ENCODE measurements at places on chromosomes 5 and 9.

DNA sequence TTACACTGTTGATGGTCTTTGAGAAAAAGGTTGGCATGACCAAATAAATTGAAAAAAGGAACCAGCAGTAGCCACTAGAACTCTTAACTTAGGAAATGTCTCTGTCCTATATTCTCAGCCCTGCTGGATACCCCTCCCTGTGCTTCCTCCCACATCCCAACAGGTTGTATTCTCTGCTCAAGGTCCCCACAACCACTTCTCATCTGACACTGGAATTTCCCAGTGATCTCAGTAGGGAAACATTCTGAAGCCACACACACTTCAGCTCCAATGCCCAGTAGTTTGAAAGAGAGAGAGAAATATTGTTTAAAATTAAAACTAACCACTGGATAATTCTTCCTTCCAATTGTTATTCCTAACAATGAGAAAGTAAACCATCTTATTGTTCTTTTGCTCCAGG is 30.0 kb upstream of the NREP start:
- no peak for DNase-seq

- no peak for DNase-seq
These were observed 416.4 kb downstream of the EFNA5 start for GRCh38 chr5:107254214-107254901.

- DNase-seq = no peak
These were observed 49.7 kb upstream of the NOTCH1 start for GRCh38 chr9:136595245-136596153.

DNA sequence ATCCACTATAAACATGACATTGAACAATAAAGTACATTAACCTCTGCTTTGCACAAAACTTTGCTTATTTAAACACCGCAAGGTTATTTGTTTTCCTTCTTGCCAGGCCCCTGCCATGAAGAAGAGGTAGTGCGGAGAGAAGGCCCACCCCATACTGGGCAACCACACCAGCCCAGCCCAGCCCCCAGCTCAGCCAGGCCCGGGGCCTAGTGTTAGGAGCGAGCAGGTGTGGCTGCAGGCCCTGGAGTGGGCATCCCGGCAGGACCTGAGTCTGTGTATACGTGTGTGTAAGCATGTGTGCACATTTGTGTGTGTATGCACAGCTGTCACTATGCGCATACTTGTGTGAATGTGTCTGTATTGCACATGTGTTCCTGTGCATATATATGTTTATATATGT is 90.4 kb upstream of the MVB12B start:
- DNase-seq = no peak

DNA sequence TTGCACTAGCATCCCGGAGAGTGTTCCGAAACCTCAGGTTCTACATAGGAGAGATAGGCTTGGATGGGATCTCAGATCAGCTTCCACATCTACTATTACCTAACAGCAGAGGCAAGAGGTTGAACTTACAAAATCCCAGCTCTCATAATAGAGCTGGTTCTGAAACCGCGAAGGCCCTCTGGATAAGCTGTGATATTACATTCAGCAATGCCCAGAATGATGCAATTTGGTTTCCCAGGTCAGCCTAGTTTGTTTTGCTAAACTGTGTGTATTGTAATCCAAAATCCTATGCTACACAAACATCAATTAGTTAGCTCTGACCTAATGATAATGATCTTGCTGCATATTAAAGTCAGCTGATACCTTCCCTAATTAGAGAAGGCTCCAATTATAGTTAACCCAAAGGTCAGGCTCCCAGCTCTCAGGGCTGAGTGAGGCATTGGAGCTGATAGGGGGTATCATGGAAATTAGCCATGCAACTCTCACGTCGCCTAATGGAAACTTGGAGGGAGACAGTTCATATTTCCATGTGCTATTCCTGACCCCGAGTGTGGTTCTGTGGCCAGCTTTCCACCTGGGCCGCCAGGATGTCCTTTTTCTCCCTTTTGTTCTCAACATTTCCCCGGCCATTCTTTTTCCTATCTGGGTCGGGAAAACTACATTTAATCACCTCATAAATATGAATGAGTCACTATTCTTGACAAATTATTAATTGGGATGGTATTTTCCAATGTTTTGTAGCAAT is 278.4 kb upstream of the IRX1 start:
- DNase-seq = no peak

DNA sequence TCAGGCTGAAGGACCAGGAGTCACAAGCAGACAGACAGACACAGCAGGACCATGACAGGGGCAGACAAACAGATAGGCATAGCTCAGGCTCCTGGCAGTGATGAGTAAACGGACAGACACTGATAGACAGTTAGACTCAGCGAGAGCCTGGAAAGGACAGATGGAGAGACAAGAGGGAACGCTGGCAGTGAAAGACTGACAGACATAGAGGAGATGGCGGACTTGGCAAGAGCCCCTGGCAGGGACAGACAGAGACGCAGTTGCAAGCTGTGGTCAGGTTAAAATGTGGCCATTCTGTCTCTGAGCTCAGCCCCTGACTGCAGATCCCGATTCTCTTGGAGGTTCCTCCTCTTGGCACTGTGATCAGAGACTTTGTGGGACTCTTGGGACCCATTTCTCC is 13.6 kb downstream of the CSF2 start:
- no peak for DNase-seq

DNA sequence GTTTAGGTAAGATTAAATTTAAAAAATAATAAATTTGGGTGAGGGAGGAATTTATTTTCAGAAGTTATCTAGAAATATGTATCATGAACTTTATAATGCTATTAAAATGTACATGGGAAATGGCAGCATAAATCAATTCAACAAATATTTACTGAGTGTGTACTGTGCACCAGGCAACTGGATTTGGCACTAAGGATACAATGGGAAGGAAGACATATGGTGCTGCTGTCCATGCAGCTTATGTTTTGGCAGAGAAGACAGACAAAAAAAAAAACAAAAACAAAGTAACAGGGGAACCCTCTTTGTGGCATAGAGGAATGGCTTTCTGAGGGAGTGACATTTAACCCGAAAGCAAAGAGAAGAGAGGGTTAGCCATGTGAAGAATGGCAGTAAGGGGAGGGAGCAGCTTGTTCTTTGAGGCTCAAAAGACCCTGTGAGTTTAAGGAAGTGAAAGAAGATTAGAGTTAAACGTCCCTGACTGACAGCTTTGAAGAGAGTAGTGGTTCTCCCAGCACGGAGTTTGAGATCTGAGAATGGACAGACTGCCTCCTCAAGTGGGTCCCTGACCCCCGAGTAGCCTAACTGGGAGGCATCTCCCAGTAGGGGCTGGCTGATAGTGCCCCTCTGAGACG is 23.9 kb downstream of the CNTRL start:
- DNase-seq = no peak

All from Caco-2 (cell line).